Activated CD8-positive, alpha-beta memory T cell treated with anti-CD3 and anti-CD28 coated beads, Interleukin-2, amount 10 ng/mL, durations not matched to agents 7 days and 5 days (primary cell): ENCODE measurements at places on chromosomes 13 and 19.

- no peaks in the 10 kb centered on the region for H3K27me3 ChIP-seq
- H3K36me3 ChIP-seq = peaks cover 8% of the 10 kb centered on the region
- peaks cover 27% of the 10 kb centered on the region for H3K4me1 ChIP-seq
- no peak for DNase-seq
Measured at GRCh38 chr19:42488783-42489521, 39.3 kb downstream of the CEACAM1 start.

DNA sequence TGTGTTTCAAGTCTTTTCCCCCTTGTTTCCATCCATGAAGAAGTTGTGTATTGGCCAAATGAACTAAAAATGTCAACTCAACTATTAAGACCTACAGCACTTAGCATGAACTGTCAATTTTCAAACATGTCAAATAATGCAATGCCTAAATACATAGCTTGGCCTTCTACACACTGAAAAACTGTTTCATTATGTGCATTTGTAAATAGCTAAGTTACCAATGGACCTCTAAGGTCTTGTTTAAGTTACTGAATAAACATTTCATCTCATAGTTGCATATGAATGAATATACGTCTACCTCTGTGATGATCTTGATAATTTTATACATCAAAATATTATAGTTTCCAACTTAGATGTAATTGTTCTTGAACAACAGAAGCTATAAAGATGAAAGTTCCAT is 744.5 kb downstream of the EFNB2 start:
- DNase-seq = no peak
- no peaks in the 10 kb centered on the region for H3K36me3 ChIP-seq
- no peaks in the 10 kb centered on the region for H3K27me3 ChIP-seq

DNA sequence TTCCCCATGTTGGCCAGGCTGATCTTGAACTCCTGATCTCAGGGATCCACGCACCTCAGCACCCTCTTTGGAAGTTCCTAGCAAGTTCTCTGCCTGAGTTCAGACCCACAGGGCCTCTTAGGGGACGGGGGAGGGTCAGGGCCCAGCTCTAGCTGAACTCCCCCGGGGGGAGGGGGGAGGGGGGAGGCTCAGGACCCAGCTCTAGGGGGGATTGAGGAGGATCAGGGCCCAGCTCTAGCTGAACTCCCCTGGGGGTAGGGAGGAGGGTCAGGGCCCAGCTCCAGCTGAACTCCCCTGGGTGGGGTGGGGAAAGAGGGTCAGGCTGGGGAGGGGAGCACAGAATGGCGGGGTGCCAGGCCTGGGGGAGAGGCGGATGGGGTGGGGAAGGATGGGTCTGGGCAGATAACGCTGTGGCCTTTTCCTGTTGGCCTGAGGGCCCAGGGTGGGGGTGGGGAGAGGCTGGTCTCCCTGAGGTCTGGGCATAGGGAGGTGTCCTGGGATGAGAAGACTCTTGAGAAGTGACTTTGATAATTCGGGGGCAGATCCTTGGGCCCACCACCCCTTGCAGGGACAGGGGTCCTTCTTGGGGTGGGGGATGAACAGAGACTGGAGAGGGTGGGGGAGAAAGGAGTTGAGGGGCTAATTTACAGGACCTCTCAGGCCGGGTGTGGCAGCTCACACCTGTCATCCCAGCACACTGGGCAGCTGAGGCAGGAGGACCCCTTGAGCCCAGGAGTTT is 5.5 kb upstream of the PTBP1 start:
- H3K27ac ChIP-seq = no peak overlapping the region
- H3K4me3 ChIP-seq = no peak overlapping the region
- DNase-seq = no peak
- no peaks in the 10 kb centered on the region for H3K27me3 ChIP-seq

DNA sequence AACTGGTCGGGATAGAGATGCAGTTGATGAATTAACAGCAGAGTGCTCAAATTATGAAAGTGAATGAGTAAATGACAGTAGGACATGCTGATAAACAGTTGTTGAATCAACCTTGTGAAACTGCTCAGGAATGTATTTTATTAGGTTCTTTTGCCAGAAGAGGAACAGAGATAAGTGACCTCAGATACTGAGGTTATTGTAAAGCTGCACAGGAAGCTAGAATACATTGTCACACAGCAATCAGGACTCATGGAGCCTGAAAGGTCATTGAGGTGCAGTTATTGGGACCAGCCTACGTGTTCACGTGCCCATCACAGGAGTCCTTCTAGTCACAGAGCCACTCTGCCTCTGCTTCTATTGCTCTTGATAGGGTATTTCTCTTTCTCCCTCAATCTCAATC is 47.5 kb upstream of the MED4 start:
- H3K4me1 ChIP-seq = peaks cover 15% of the 10 kb centered on the region
- H3K36me3 ChIP-seq = peaks cover 9% of the 10 kb centered on the region
- H3K4me3 ChIP-seq = no peak overlapping the region
- H3K27ac ChIP-seq = no peak overlapping the region
- DNase-seq = no peak
